ENCODE measurements at places on chromosomes 13 and 19.

GRCh38 chr19:13881251-13881691 lies 4.3 kb downstream of the NANOS3 start:
- peak; percentile 19 for DNase-seq

DNA sequence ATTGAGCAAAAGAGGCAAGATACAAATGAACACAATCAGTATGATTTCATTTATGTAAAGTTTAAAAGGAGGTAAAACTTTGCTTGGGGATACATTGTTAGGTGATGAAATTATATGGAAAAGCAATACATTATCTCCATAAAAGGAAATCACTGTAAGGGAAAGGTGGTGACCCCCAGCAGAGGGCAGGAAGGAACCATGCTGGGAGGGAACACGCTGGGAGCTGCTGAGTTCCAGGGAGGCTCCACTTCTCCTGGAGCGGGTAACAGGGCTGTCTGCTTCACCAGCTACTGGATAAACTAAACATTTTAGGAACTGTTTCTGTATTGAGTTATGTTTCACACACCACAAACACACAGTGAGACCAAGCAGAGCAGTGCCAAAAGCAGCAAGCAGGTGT lies 91.2 kb downstream of the KATNAL1 start:
- no peak for DNase-seq

GRCh38 chr19:31294189-31294588 lies 55.0 kb downstream of the TSHZ3 start:
- no peak for DNase-seq

DNA sequence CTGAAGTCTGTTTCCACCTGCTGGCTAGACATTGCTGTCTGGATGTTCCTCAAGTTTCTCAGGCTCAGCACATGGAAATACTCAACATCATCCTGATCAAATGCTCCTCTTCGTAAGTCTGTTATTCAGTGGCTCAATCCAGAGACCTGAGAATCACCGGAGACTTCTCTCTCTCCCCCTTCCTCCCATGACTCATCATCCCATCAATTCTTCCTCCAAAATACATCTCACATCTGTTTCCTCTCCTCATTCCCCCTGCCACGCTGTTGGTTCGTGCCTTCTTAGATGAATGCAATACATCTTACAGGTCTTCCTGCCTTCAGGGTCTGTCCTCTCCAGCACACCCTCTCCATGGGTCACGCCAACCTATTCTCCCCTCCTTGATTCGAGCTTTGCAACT lies 7.4 kb upstream of the RXFP2 start:
- DNase-seq = no peak

DNA sequence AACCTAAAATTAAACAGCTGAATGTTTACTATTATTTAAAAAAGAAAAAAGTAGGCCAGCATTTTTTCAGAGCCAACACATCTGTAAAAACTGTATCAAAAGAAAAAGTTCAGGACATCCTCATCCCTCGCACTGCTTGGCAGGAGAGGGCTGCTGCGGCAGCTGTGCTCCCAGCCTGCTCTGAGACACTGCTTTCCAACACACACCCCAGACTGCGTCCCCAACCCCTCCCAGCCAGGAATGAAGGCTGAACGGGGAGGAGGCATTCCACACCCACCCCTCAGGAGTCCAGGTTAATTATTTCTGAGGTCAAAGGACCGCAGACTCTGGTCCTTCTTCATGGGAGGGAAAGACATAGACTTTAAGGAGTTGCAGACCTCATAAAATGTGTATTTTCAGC lies 43.1 kb downstream of the COL4A1 start:
- peak; percentile 52 for DNase-seq

DNA sequence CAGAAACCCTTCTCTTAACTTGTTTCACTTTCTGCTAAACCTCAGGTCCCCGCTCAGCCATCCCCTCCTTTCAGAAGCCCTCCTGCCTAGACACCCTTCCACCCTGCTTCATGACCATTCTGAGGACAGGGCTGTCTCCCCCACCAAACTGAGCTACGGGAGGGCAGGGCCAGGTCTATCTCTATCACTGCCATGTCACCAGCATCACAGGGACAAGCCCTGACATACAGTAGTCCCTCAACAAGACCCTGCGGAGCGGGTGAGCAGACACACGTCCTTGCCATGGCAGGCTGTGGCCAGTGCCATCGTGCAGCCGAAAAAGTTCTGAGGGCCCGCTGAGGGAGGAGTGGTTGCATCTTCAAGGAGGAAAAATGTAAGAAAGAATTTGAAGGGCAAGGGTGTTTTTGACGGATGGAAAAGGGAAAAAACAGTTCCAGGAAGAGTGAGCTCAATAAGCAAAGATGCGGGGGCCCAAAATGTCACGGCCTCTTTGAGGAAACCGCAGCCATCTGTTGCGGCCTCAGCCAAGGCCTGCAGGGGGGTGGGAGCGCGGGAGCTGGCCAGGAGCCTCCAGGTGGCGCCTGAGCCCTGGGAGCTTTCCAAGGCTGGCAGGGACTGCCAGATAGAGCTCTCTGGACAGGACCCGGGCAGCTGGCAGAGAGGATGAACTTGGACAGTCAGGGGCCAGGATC lies 8.1 kb downstream of the PTGIR start:
- peak; percentile 74 for DNase-seq

All from fibroblast of villous mesenchyme (primary cell).